Right ventricle myocardium superior (tissue), 1 donor: ENCODE measurements at places on chromosomes 7 and 10. TPM values are rescaled to one million over a fixed set of nuclear protein-coding genes. Genes with fewer than 3 reads are reported as not detected.

EGR2 gene
- 0.19 TPM for total RNA-seq

DNA sequence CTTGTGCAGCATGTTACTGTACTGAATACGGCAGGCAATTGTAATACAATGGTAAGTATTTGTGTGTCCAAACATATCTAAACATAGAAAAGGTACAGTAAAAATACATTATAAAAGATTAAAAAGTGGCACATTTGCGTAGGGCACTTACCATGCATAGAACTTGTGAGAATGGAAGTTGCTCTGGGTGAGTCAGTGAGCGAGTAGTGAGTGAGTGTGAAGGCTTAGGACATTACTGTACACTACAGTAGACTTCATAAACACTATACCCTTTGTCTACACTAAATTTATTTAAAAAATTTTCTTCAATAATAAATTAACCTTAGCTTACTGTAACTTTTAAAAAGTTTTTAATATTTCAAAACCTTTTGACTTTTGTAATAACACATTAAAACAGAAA, 37.5 kb downstream of the BPGM start:
- DNase-seq = no peak

LLCFC1 gene
- not detected for total RNA-seq

- no peak for DNase-seq
These were observed 98.0 kb downstream of the KCND2 start for GRCh38 chr7:120370954-120371353.

GRCh38 chr7:15560968-15561367, 847 bp downstream of the AGMO start:
- no peak for DNase-seq

DNA sequence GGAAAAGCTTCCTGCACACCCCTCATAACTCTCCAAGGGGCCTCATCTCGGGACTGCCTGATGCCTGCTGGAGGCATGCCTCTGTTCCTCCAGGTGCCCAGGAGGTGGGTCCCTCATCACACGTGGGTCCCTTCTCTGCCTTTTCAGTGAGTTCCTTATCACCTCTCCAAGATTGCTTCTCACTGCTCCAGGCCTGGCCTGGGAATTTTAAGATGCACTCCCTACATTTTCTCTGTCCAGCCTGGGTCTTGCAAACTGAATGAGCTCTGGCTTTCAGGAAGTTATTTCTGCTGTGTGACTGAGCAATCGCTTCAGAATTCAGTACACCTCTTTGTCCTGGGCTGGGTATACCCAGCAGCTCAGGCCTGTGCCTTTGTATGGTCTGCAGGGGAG, 43.8 kb downstream of the LRRC18 start:
- DNase-seq = no peak

GRCh38 chr10:58305821-58306220, 29.0 kb upstream of the UBE2D1 start:
- no peak for DNase-seq
